CD4-positive, alpha-beta T cell treated with Interleukin-21 for 1 hour (primary cell): ENCODE measurements at places on chromosomes 11 and 22.
A peak's percentile ranks its signal among the peaks of the same experiment; 100 is the strongest.

GRCh38 chr11:47879259-47880158 lies 31.4 kb upstream of the NUP160 start:
- DNase-seq = no peak

GRCh38 chr11:96199563-96200025 lies 143.4 kb downstream of the MAML2 start:
- peak; percentile 84 for DNase-seq

DNA sequence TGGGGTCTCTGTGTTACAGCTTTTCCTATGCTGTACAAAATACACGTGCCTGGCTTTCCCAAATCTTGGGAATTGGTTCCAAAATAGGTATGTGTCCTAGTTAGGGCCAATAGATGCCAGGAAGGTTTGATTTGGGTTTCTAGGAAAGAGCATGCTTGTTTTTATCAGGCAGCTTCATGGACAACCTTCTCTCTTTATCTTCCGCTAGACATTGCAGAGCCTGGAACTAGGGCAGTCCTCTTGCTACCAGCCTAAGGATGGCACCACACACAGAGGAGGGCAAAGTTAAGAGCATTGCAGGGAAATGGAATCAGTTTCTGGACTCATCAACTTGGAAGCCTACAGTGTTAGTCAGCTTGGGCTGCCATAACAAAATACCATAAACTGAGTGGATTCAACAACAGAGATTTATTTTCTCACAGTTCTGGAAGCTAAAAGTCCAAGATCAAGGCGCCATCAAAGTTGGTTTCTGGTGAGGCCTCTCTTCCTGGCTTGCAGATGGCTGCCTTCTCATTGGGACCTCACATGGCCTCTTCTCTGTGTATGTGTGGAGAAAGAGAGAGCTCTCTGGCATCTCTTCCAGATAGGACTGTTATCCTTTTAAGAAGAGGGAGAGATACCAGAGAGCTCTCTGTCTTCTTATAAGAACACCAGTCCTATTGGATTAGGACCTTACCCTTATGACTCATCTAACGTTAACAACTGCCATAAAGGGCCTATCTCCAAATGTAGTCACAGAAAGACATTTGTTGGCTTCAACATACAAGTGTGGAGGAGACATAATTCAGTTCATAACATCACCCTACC lies 27.3 kb upstream of the CREB3L1 start:
- DNase-seq = no peak

DNA sequence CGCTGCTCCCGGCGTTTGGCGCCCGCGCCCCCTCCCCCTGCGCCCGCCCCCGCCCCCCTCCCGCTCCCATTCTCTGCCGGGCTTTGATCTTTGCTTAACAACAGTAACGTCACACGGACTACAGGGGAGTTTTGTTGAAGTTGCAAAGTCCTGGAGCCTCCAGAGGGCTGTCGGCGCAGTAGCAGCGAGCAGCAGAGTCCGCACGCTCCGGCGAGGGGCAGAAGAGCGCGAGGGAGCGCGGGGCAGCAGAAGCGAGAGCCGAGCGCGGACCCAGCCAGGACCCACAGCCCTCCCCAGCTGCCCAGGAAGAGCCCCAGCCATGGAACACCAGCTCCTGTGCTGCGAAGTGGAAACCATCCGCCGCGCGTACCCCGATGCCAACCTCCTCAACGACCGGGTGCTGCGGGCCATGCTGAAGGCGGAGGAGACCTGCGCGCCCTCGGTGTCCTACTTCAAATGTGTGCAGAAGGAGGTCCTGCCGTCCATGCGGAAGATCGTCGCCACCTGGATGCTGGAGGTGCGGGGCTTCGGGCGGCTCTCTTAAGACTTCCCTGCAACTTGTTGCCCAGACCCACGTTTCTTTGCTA lies at the start of gene CCND1:
Gene CCND1 (plus strand): TSS at position 162 of the 587 bp plus-strand sequence. CDS start 158 bp downstream, at position 320.
- peak; percentile 48 for DNase-seq
